Astrocyte (in vitro differentiated cells and primary cell): ENCODE measurements at places on chromosomes 3 and 15.
A peak's percentile ranks its signal among the peaks of the same experiment; 100 is the strongest.

GRCh38 chr3:14542656-14543055, 2.5 kb upstream of the GRIP2 start:
- peaks cover 15% of the 10 kb centered on the region for H3K27me3 ChIP-seq
- no peaks in the 10 kb centered on the region for H3K4me1 ChIP-seq
- H3K36me3 ChIP-seq, result no peaks in the 10 kb centered on the region
- no peak overlapping the region for H3K4me3 ChIP-seq
- no peak overlapping the region for H3K27ac ChIP-seq
- no peak for DNase-seq

GRCh38 chr3:70085613-70086012, 86.1 kb downstream of the SAMMSON start:
- no peak overlapping the region for H3K4me3 ChIP-seq
- no peaks in the 10 kb centered on the region for H3K27me3 ChIP-seq
- DNase-seq, result no peak

DNA sequence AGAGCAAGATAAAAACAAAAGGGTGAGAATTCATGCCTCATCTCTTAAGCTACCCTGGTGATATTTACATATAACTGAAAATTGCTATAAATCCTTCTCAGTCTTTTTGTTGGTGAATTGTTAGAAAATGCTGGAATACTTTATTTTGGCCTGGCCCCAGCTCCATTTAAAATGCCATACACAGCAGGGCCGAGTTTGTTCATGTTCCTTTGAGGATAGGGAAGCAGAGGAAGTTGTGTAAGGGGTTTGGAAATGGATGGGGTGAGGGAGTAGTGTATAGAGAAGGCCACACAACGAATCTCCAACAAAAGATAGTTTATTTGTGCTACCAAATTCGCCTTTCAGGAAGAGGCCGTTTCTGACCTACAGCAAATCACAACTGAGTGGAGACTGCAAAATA, 78.6 kb upstream of the ADAMTS9 start:
- H3K4me1 ChIP-seq, result no peaks in the 10 kb centered on the region
- no peak overlapping the region for H3K27ac ChIP-seq
- no peak for DNase-seq
- H3K36me3 ChIP-seq, result no peaks in the 10 kb centered on the region

GRCh38 chr15:41429003-41429890, 12.4 kb downstream of the RTF1 start:
- no peak overlapping the region for H3K27ac ChIP-seq
- no peak overlapping the region for H3K4me3 ChIP-seq
- H3K4me1 ChIP-seq, result no peaks in the 10 kb centered on the region
- no peaks in the 10 kb centered on the region for H3K27me3 ChIP-seq

DNA sequence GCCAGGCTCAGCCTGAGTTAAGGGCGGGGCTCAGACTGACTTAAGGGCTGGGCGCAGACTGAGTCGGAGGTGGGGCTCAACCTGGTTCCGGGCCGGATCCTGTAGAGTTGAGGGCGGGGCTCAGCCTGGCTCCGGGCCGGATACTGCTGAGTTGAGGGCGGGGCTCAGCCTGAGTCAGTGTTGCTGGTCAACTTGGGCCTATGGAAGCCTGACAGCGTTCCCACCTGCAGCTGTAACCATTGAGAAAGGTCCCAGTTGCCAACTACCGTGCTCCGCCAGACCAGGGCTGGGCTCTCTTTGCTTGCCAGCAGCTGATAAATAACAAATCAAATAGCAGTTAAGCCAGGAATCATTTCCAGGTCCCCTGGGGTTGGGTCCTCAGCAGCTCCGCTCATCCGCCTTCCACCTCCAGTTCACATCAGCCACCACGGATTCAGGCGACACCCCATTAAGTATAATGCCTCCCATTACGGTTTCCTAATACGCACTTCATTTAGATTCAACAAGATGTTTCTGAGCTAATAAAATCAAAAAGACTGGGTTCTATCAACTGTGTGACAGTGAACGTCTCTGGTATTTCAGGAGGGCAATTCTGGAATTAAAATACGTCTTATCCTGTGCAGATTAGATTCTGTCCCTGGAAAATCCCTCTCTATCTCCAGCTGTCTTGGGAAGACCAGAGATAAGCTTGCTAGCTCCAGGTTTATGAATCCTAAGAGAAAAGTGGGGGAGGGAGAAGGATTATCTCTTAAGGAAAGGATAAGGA, 7.3 kb downstream of the GRIP2 start:
- H3K36me3 ChIP-seq, result no peaks in the 10 kb centered on the region
- H3K4me1 ChIP-seq, result no peaks in the 10 kb centered on the region
- H3K4me3 ChIP-seq, result no peak overlapping the region
- peaks cover 19% of the 10 kb centered on the region for H3K27me3 ChIP-seq
- no peak overlapping the region for H3K27ac ChIP-seq
- no peak for DNase-seq

GRCh38 chr3:41178576-41178975, 20.7 kb upstream of the CTNNB1 start:
- H3K27me3 ChIP-seq, result peaks cover 6% of the 10 kb centered on the region
- no peaks in the 10 kb centered on the region for H3K36me3 ChIP-seq
- no peak overlapping the region for H3K27ac ChIP-seq
- no peak overlapping the region for H3K4me3 ChIP-seq

DNA sequence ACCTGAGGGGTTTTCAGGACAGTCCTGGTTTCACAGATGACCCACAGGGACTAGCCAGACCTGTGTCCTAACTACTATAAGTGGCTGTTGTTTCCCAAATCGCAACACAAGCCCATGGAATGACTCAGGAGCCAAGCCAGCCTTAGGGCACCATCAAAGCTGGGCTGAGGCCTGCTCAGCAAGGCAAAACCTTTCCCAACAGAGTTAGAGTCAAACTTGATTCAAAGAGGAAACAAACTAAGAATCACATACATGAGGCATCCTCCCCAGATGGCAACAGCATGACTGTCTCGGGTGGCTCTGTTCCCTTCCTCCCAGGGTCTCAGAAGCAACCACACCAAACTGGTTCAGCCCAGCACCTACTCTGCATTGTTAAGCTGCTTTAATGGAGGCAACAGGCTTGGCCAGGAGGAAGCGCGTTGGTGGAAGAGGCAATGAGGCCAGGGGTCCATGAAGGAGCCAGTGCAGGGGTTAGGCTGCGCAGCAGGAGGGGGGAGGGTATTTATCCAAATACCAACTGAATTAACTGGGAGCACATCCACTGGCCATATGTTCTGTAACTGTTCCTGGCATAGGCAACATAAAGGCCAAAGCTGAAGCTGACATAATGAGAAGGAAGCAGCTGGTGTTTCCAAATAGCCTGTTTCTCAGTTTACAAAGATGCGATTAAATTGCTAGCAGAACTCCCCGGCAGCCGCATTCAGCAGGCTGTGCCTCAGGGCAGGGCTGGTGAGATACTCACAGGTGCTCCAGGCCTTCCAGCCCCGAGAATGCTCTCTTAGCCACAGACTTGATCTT, 102.4 kb downstream of the LRIG1 start:
- H3K27ac ChIP-seq, result no peak overlapping the region
- H3K36me3 ChIP-seq, result peaks cover 8% of the 10 kb centered on the region
- H3K27me3 ChIP-seq, result no peaks in the 10 kb centered on the region
- H3K4me3 ChIP-seq, result no peak overlapping the region
- H3K4me1 ChIP-seq, result peaks cover 53% of the 10 kb centered on the region

DNA sequence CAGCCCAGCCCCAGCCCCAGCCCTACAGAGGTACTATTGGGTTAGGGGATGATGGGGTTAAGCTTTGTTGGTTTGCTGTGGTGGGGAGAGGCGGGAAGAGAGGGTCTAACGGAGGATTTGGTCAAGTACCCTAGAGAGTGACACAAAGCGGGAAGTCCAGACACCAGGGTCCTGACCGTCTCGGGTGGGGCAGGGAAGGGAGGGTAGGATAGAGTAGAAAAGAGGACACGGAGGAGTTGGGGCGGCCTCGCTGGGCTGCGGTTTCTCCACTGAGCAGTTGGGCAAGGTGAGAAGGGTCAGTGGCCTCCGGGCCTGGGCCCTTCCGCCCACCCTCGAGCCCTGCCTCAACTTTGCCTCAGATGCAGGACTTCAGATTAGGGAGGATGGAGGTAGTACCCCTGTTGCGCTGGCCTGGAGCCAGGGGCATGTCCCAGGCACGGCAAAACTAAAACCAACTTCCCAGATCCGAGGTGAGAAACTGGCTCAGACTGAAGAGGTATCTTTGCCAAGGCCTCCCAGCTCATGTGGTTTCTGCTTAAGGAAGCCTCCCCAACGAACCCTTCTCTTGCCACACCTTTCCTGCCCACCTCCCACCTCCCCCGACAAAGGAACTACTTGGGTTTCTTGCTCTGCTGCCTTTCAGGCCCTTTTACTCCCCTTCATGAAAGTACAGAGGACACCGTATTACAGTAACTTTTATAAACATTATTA, 551 bp downstream of the PML start:
- H3K4me1 ChIP-seq, result peaks cover 30% of the 10 kb centered on the region
- H3K36me3 ChIP-seq, result peaks cover 9% of the 10 kb centered on the region
- no peak for DNase-seq
- H3K27me3 ChIP-seq, result no peaks in the 10 kb centered on the region

DNA sequence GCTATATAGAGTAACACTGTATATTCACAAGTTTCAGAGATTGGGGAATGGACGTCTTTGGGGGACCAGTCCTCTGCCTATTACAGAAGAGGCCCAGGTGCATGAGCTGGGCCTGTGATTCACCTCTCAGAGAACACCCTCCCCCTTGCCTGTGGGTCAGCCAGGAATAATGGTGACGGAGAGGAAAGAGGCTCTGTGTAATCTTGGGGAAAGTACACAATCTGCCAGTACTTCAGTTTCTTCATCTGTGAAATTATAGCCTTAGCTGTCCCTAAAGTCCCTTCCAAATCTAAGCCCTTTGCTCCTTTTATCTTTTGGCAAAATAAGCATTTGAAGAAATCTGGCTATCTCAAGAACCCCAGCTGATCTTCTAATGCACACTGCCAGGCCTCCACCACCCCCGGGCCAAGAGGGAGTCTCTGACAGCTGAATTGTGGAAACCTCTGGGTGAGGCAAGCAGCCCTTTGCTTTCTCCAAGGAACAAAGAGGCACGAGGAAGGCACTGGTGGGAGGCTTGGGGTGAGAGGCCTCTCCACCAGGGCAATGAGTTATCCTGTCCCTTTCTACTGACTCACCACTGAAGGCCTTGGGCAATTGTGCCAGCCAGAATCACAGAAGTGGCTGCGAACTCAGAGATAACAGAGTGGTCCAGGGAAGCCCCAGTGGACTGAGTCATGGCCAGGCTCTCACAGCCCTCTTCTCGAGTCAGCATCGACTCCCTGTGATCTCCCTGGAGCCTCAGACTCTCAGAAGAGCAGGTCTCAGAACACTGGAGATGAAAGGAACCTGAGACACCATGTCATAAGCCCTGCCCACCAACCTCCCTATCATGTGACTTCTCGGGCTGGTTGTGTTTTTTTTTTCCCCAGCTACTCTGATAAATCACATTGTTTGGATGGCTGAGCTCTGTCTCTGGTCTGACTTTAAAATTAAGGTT, 31.8 kb downstream of the CCNL1 start:
- peaks cover 62% of the 10 kb centered on the region for H3K4me1 ChIP-seq
- no peaks in the 10 kb centered on the region for H3K36me3 ChIP-seq
- H3K27me3 ChIP-seq, result no peaks in the 10 kb centered on the region
- no peak overlapping the region for H3K4me3 ChIP-seq
- H3K27ac ChIP-seq, result peak overlapping the region; percentile 97
- DNase-seq, result peak; percentile 86

DNA sequence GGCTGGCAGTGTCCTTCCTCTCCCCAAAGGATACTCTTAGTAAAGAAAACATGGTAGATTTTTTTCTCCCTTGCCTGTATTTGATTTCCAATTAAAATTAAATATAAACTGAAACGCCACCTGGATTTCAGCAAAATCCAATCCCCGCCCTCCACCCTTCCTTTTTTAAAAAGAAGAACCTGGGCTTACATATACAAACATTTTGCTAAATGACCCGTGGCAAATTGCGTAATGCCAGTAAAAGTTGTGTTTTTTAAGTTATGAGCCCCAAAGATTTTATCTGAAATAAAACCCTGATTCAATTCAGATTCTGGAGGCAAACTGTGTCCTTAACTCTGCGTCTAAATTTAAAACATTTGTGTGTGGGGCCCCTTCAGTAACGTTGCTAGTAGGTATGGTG, 403.0 kb downstream of the FOXP1 start:
- no peaks in the 10 kb centered on the region for H3K36me3 ChIP-seq
- H3K27me3 ChIP-seq, result no peaks in the 10 kb centered on the region
- H3K27ac ChIP-seq, result no peak overlapping the region

GRCh38 chr3:80190051-80190450, 422.3 kb upstream of the ROBO1 start:
- H3K27ac ChIP-seq, result peak overlapping the region; percentile 61
- peak overlapping the region; percentile 5 for H3K4me3 ChIP-seq
- H3K36me3 ChIP-seq, result no peaks in the 10 kb centered on the region
- peaks cover 9% of the 10 kb centered on the region for H3K4me1 ChIP-seq

DNA sequence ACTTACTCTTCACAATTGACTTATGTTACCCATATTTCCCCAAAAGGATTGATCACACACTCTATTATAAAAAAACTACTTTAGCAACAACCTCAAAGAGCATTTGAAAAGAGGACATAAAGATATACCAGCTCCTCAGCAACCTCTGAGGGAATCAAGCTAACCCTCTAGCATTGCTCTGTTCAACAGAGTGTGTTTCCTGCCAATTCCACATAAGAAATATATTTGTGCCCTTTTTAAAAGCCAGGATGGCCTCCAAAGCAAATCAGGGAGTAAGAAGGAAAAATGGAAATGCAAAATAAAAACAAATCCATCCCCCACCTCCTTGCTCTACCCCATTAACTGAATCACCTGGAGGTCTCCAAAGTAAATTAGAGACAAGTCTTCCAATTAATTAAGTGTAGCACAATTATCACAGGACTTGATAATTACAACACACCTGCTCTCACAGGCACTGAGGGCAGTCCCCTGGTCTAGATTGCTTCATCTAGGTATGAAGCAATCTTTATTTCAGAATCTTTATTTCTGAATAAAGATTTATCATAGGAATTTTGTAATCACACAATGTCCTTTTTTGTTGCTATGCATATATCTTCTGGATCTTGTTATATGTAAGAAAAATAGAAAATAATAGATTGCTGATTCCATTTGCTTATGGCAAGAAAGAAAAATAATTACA, 34.8 kb downstream of the GPR176 start:
- H3K27ac ChIP-seq, result no peak overlapping the region
- peaks cover 19% of the 10 kb centered on the region for H3K4me1 ChIP-seq
- no peaks in the 10 kb centered on the region for H3K27me3 ChIP-seq
- no peak overlapping the region for H3K4me3 ChIP-seq
- H3K36me3 ChIP-seq, result no peaks in the 10 kb centered on the region
- no peak for DNase-seq
